Heart right ventricle (tissue), 16 donors: ENCODE measurements at places on chromosomes 6 and 20. TPM values are rescaled to one million over a fixed set of nuclear protein-coding genes. Genes with fewer than 3 reads are reported as not detected.

GRCh38 chr6:3904518-3904917 lies 55.3 kb downstream of the FAM50B start:
- no peak for DNase-seq

The FAXC gene
- 1.3 TPM for total RNA-seq

The OPRM1 gene
- total RNA-seq, result not detected

DNA sequence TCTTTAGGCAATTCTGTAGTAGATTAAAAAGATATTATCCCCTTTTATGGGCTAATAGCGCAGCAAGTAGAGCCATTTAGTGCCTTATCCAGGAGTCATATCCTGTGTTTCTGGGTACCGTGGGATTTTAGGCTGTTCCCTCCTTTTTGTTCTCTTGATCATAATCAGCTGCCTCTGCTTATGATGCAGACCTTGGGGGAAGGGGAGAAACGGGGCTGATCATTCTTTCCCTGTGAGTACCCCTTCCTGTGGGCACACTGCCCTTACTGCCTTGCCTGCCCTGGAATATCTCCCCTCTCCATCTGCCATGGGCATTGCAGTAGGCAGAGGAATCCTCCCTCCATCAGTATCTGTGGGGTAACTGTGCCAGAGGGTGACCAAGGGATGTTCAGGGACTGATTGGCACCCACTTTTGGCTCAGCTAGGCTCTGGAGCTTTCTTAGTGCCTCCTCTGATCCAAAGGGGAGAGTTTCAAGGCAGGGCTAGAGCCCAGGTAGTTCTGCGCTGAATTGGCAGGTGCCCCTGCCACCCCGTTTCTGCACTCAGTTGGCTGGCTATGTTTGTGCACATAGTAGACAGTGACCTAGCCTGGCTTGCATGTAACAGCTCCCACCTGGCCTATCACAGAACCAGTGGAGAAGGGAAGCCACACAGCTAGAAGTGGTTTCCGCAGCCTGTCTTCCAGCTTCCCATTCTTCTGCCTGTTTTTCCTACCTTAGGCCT lies 103.3 kb downstream of the FIG4 start:
- no peak for DNase-seq

DNA sequence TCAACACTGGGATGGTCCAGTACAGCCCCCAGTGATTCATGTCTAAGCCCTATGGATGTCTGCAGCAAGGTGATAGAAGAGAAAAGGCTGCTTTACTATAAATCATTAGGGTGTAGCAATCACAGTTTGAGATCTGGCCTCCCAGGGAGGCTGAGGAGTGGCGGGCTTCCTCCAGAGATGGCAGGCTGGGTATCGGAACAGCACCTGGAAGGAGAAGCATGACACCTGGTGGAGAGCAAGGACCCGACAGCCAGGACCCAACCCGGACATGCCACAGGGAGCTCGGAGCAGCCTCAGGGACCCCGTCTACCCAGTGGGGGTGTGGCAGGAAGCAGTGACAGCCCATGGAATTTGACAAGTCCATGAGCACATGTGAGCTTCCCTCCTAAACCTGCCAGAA lies 114.8 kb upstream of the CD93 start:
- peak; percentile 33 for DNase-seq

The ATP6V1G2 gene
- total RNA-seq, result 2.0 TPM

DNA sequence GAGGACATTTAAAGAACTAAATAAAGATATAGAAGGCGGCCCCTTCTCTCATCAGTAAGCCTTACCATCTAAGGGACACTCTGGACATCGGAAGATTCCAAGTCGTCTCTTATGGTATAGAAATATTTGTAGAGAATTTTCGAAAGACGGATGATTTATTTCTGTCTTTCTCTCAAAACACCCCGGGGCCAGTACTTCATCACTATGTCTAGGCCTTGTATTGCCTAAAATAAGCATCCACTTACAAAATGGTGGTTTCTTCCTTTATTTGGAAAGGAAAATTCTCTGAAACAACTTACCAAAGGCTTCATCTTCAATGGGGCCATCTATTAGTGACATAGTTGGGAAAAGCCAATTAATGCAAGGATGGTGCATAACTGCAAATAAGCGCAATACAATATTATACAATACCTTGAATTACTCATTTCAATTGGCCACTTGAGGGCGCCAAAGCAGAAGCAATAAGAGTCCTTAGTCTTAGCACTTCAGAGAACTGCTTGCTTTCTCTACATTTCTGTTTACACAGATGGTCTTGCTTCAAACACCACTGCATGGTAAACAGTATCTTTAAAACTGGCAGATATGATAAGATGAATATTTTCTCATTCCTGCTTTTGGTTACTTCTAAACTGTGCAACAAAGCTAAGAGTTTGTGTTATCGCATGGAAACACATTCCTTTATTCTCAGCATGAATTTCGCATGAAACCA lies 113.2 kb downstream of the VIP start:
- no peak for DNase-seq
